ENCODE measurements at places on chromosomes 1 and 21. TPM values are rescaled to one million over a fixed set of nuclear protein-coding genes. Genes with fewer than 3 reads are reported as not detected.

The C8B gene
- not detected for total RNA-seq

The FCGR1A gene
- 0.53 TPM for total RNA-seq

The CFHR4 gene
- total RNA-seq, result not detected

The ROR1 gene
- total RNA-seq, result not detected

Data from CD4-positive, alpha-beta memory T cell (primary cell).